ENCODE measurements at places on chromosomes 5 and 9. TPM values are rescaled to one million over a fixed set of nuclear protein-coding genes. Genes with fewer than 3 reads are reported as not detected.

FAM78A gene
- 7.0 TPM for polyA plus RNA-seq

BHMT2 gene
- 7.7 TPM for polyA plus RNA-seq

PIP5K1B gene
- polyA plus RNA-seq = 5.6 TPM

IPO11 gene
- polyA plus RNA-seq = 7.8 TPM

ADGRD2 gene
- not detected for polyA plus RNA-seq

ZNG1C gene
- polyA plus RNA-seq = 14.2 TPM

CARD6 gene
- 3.3 TPM for polyA plus RNA-seq

PCDHGB6 gene
- polyA plus RNA-seq = 1.1 TPM

GRCh38 chr5:173926359-173926758 is 38.2 kb downstream of the CPEB4 start:
- no peak for DNase-seq
- H3K27me3 ChIP-seq = no peaks in the 10 kb centered on the region
- H3K4me1 ChIP-seq = peaks cover 9% of the 10 kb centered on the region

- H3K4me1 ChIP-seq = no peaks in the 10 kb centered on the region
- H3K4me3 ChIP-seq = no peak overlapping the region
- no peaks in the 10 kb centered on the region for H3K27me3 ChIP-seq
- no peak overlapping the region for H3K27ac ChIP-seq
These were observed 226.0 kb downstream of the HINT1 start for GRCh38 chr5:130939059-130939458.

- no peak for DNase-seq
- H3K36me3 ChIP-seq = no peaks in the 10 kb centered on the region
- no peaks in the 10 kb centered on the region for H3K4me1 ChIP-seq
These were observed 284.5 kb downstream of the RFX3 start for GRCh38 chr9:3241290-3241689.

DNA sequence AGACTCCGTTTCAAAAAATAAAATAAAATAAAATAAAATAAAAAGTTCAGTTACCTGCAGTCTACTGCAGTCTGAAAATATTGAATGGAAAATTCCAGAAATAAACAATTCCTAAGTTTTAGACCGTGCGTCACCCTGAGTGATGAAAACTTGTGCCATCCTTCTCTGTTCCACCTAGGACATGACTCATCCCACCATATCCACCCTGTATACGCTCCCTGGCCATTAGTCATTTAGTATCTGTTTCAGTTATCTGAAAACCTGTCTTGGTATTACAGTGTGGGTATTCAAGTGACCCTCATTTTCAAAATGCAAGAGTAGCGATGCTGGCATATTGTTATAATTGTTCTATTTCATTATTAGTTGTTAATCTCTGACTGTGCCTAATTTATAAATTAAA is 51.8 kb upstream of the TEX48 start:
- DNase-seq = no peak
- H3K27ac ChIP-seq = no peak overlapping the region
- H3K4me3 ChIP-seq = no peak overlapping the region
- no peaks in the 10 kb centered on the region for H3K4me1 ChIP-seq

GRCh38 chr5:73922224-73922623 is 296.2 kb downstream of the ARHGEF28 start:
- no peak overlapping the region for H3K4me3 ChIP-seq
- DNase-seq = no peak
- no peak overlapping the region for H3K27ac ChIP-seq
- no peaks in the 10 kb centered on the region for H3K27me3 ChIP-seq
- H3K36me3 ChIP-seq = no peaks in the 10 kb centered on the region

DNA sequence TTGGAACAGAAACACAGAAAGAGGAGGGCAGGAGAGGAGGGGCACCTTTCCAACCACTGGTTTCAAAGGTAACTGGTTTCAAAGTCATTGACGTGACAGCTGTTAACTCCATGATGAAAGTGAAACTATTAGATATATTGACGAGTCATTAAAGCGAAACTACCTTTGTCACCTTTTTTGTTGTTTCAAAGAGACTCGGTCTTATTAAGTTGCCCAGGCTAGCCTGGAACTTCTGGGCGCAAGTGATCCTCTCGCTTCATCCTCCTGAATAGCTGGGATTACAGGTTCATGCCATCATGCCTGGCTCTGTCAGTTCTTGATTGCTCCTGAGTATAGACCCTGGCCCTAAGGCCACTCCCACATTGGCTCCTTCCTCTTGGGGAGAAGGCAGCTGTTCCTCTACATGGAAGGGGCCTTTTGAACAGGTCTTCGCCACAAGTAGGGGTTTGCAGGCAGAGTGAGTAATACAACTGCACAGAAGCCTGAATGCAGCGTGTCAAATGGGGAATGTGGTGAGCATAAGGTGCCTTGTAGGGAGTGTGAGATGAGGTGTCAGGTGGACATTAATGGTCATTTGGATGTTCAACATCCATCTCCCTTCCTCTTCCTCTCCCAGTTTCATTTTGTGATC is 3.4 kb upstream of the F12 start:
- H3K4me3 ChIP-seq = no peak overlapping the region
- no peak for DNase-seq
- H3K27ac ChIP-seq = no peak overlapping the region

DNA sequence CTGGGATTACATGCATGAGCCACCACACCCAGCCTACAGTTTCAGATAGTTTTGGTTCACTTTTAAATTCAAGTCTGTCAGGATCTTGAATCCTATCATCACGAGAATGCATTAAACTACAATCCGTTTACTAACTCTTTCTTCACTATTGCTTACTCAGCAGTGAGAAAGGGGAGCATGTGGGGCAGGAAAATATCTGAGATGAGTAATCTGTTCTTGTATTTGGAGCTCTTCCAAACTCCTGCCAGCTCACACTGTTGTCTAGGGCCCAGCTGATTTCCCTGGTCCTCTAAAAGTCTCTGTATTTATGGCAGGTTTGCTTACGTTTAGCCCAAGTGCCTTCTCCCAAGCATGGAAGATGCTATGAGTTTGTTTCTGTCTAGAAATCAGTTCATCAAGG is 152.2 kb downstream of the FGF18 start:
- no peak overlapping the region for H3K4me3 ChIP-seq
- H3K27ac ChIP-seq = no peak overlapping the region
- no peaks in the 10 kb centered on the region for H3K36me3 ChIP-seq
- H3K4me1 ChIP-seq = no peaks in the 10 kb centered on the region
- DNase-seq = no peak

GRCh38 chr9:3271581-3271980 is 254.2 kb downstream of the RFX3 start:
- no peaks in the 10 kb centered on the region for H3K4me1 ChIP-seq
- peaks cover 69% of the 10 kb centered on the region for H3K36me3 ChIP-seq
- no peak overlapping the region for H3K4me3 ChIP-seq

DNA sequence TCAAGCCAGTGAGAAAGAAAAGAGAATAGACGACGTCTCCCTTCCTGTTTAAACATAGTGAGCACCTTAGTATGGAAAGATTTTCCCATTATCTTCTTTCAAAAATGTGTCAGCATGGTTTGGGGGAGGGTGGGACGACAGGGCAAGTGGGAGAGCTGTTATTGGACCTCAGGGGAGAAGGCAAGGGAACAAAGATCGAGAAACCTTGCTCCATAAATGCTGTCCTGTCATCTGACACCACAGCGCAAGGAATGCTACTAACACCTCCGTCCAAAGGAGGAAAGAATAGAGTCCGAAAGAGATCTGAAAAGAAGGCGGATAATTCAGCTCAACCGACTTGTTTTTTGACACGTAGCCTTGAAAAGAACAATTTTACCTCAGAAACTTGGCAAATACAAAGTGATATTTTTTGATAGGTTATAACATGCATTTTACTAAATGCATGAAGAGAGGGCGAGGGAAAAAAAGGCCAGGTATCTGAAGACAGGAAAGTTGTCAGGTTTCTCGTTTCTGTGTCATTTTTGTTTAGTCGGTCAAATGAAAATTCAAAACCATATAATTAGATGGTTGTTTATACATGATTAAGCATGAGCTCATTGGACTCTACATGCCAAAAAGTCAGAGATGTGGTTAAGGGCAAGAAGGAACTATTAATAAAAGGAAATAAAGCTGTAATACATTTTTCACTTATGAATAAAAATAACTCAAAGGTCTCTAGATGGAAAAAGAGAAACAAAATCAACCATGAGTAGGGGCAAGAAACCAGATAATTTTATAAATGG is 155.7 kb downstream of the GLIS3 start:
- no peaks in the 10 kb centered on the region for H3K36me3 ChIP-seq
- peak overlapping the region; percentile 23 for H3K4me3 ChIP-seq
- H3K27ac ChIP-seq = peak overlapping the region; percentile 48
- DNase-seq = no peak
- peaks cover 4% of the 10 kb centered on the region for H3K4me1 ChIP-seq

DNA sequence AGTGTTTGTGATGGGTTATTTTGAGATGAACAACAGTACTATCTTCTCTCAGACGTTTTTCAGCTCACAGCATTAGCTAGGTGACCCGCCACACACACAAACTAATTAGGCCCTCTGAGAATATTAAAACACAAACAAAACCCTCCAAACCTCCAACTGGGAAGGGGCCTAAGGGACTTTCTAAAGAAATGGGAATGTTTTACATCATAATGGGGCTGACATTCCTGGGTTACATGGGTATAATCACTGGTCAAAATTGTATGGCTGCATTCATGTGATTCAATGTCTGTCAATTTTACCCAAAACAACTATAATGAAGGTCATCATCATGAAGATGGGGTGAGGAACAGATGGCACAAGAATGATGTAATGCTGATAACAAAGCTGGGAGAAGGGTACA is 59.6 kb downstream of the SPTLC1 start:
- H3K4me3 ChIP-seq = no peak overlapping the region
- no peaks in the 10 kb centered on the region for H3K27me3 ChIP-seq
- H3K36me3 ChIP-seq = peaks cover 51% of the 10 kb centered on the region

- H3K4me1 ChIP-seq = no peaks in the 10 kb centered on the region
- no peak overlapping the region for H3K4me3 ChIP-seq
- H3K27ac ChIP-seq = no peak overlapping the region
- no peak for DNase-seq
- H3K27me3 ChIP-seq = no peaks in the 10 kb centered on the region
- no peaks in the 10 kb centered on the region for H3K36me3 ChIP-seq
These were observed 15.1 kb downstream of the NMRK1 start for GRCh38 chr9:75072895-75073294.

DNA sequence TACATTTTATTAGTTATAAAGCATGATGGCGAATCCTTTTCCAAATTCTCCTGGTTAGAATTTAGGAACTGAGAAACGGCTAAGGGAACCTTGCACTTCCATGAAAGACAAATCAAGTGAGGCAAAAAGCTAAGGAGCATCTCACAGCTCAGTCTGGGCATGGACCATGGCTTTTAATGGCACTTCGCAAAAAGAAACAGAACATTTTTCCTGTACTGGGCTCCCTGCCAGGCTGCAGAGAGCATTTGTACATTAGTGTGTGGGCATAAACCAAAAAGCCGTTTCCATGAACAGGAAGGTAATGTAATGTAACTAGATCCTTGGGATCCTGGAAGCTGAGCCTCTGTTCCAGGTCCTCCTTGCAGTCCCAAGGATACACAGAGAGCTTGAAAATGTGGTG is 354.2 kb downstream of the MRPS30 start:
- no peaks in the 10 kb centered on the region for H3K4me1 ChIP-seq
- H3K4me3 ChIP-seq = no peak overlapping the region
- DNase-seq = no peak
- no peaks in the 10 kb centered on the region for H3K36me3 ChIP-seq
- H3K27me3 ChIP-seq = no peaks in the 10 kb centered on the region
- no peak overlapping the region for H3K27ac ChIP-seq

GRCh38 chr5:96928931-96929708 is 6.8 kb upstream of the LNPEP start:
- no peak overlapping the region for H3K27ac ChIP-seq
- DNase-seq = no peak
- no peaks in the 10 kb centered on the region for H3K27me3 ChIP-seq
- H3K36me3 ChIP-seq = no peaks in the 10 kb centered on the region
- H3K4me3 ChIP-seq = no peak overlapping the region

DNA sequence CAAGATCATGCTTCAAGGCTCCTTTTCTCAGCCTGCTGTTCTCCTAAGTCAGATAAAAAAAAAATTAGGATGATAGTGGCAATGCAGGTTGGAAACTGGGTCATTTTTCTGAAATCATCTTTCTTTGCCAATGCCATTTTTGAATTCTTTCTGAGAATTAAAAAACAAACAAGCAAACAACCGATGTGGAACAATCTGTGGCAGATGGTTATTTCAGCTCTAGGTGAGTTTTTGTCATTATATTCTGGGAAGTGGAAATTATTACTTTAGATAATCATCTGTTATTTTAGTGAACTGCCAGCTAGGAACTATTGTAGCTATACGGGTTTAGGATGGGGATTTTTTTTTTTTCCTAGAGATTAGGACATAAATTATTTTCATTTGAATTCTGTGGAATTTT is 129.7 kb downstream of the NTRK2 start:
- H3K36me3 ChIP-seq = no peaks in the 10 kb centered on the region
- H3K27ac ChIP-seq = no peak overlapping the region
- no peak overlapping the region for H3K4me3 ChIP-seq
- H3K4me1 ChIP-seq = no peaks in the 10 kb centered on the region
- H3K27me3 ChIP-seq = no peaks in the 10 kb centered on the region
